ENCODE measurements at places on chromosomes 6 and 20. TPM values are rescaled to one million over a fixed set of nuclear protein-coding genes. Genes with fewer than 3 reads are reported as not detected.

RIMS1 gene
- total RNA-seq = 0.91 TPM

GABRR1 gene
- total RNA-seq = not detected

HLA-DMB gene
- total RNA-seq = not detected

COL11A2 gene
- 0.16 TPM for total RNA-seq

PBOV1 gene
- not detected for total RNA-seq

NKX2-2 gene
- total RNA-seq = not detected

SCGN gene
- total RNA-seq = not detected

CUTA gene
- 205 TPM for total RNA-seq

PDE10A gene
- 44.2 TPM for total RNA-seq

WFDC11 gene
- not detected for total RNA-seq

THBS2 gene
- 441 TPM for total RNA-seq
